ENCODE measurements at places on chromosomes 1 and 21.

DNA sequence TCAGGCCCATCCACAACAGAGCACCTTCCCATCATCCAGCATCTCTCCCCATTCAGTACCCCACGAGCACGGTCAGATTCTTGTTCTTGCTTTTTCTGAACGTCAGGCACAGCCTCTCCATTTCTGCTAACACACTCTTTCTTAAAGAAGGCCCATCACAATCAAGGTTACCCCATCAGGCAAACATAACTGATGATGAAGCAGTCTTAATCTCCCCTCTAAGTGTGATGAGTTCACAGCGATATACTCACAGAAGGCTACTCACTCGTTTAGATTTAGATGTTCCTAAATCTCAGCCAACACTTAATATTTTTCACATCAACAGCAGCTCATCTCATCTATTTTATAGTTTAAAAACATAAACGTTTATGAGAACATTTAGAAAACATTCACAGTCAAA lies 75.6 kb downstream of the ADSS2 start:
- DNase-seq = no peak

GRCh38 chr1:224879162-224879803 lies 50.2 kb upstream of the DNAH14 start:
- DNase-seq = no peak

DNA sequence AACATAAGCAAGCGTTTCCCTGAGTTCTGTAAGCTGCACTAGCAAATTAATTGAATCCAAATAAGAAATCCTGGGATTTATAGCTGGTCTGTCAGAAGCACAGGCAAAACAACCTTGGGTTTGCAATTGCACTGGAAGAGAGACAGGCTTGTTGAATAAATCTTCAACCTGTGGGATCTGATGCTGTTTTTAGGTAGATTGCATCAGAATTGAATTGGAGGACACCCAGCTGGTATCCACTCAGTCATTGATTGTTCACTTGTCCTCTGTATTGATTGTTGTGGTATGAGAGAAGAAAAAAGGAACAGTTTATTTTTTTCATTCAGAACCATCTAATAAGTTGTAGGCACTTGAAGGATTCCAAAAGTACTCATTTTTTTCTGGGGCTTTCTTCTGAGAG lies 497.4 kb downstream of the SIPA1L2 start:
- DNase-seq = no peak

GRCh38 chr21:38818325-38818723 lies 12.6 kb downstream of the ETS2 start:
- no peak for DNase-seq

- no peak for DNase-seq
Observed at GRCh38 chr1:233022246-233022645, 71.8 kb downstream of the NTPCR start.
